Umbilical cord (tissue), 2 donors: ENCODE measurements at places on chromosomes 5 and 9. TPM values are rescaled to one million over a fixed set of nuclear protein-coding genes. Genes with fewer than 3 reads are reported as not detected.

DNA sequence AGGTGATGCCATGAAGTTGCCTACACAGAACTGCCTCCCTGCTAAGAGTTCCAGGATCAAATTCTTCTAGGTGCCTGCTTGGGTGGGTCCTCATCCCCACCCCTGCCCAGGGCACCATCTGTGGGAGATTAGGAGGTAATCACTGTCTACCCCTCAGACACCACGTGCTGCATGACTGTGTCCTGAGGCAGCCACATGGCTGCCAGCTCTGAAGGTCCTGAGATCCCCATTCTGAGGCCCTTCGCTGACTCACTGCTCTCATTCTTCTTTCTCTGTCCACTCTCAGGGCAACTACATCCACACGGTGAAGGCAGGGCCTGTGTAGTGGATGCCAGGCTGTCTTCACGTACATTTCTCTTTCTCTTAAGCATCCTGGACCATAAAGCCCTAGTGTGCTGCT, 222.9 kb upstream of the ANKRD55 start:
- DNase-seq: no peak

DNA sequence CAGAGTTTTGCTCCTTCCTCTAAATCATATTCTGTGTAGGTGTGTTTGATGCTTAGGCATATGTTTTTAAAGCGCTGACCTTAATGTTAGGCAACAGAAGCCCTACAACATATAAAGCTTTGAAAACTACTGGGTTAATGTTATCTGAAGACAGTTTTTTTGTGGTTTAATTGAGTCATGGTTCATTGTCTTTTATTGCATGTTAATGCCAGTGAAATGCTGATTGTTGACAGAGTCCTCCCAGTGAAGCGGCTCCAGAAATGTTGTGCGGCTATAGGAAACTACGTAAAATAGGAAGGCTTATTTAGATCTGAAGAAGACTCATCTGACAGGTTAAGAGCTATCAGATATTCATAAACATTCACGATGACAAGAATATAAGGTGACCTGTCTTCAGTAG, 424.6 kb downstream of the CCDC171 start:
- DNase-seq: no peak

- no peak for DNase-seq
Observed at GRCh38 chr5:43514471-43514815, 505 bp downstream of the C5orf34 start.

DNA sequence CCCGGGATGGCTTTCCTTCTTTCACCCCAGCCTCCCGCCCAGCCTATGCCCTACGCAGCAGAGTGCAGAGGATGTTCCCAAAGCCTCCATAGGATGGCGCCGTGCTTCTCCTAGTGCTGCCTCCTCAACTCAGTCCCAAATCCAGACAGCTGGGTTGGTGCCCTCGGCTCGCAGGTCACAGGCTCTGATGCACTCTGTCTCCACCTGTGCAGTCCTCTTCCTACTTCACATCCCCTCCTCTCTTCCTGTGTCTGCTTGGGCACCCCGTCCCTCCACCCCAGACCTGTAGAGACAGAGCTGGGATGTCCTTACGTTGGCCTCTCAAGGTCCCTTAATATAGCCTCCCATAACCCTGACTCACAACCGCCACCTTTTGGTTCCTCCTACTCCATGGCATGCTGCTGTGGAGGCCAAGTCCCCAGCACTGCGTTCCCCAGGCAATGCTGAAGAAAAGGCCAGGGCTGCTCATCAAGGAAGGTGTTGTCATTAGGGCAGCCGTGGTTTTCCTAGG, 314.4 kb downstream of the GADD45G start:
- DNase-seq: peak; percentile 47

DNA sequence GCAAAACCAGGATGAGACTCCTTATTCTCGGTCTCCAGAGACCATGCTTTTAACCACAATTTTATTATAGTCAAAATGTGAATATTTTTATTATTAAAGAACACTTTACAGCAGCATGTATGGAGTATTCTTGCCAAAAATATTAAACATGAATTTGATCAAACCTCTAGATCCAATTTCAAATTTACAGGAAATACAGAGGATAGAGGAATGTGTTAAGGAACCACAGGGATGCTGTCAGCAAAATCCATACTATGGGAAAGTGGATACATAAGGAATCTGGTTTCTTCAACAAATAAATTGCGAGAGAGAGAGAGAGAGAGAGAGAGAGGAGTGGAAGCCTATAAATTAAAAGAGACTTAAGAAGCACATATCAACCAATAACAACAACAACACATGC, 348.2 kb upstream of the NUDT12 start:
- no peak for DNase-seq

- DNase-seq: no peak
Observed at GRCh38 chr5:119541716-119542115, 87.6 kb upstream of the FAM170A start.

The IL12B gene
- total RNA-seq: 1.7 TPM

The MTX3 gene
- total RNA-seq: 26.0 TPM

The AFAP1L1 gene
- 0.72 TPM for total RNA-seq

DNA sequence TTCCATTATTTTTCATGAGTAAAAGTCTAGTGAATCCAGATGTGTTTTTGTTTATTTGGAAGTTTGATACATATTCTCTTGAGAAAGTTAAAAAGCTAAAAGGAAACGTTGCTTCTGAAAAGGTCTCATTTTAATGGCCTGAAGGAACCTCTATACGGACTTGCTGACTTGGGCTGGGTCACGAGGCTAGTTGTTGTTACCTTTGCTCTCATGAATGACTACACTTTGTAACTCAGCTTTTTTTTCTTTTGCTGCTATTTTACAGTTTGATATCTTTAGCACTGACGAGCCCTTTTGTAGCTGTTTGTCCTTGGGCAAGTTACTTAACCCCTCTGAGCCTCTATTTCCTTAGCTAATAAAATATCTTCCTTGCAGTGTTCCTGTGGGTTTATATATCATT, 211.5 kb downstream of the PCSK5 start:
- DNase-seq: no peak

- DNase-seq: no peak
Observed at GRCh38 chr9:80376180-80376579, 804.4 kb downstream of the TLE4 start.

- DNase-seq: peak; percentile 55
Observed at GRCh38 chr9:127741831-127742434, 6.8 kb upstream of the TOR2A start.

The RASGRF2 gene
- total RNA-seq: 2.9 TPM

The GGTA1 gene
- total RNA-seq: 12.0 TPM

The PCDHA9 gene
- 0.96 TPM for total RNA-seq

The IRX2 gene
- 6.5 TPM for total RNA-seq

DNA sequence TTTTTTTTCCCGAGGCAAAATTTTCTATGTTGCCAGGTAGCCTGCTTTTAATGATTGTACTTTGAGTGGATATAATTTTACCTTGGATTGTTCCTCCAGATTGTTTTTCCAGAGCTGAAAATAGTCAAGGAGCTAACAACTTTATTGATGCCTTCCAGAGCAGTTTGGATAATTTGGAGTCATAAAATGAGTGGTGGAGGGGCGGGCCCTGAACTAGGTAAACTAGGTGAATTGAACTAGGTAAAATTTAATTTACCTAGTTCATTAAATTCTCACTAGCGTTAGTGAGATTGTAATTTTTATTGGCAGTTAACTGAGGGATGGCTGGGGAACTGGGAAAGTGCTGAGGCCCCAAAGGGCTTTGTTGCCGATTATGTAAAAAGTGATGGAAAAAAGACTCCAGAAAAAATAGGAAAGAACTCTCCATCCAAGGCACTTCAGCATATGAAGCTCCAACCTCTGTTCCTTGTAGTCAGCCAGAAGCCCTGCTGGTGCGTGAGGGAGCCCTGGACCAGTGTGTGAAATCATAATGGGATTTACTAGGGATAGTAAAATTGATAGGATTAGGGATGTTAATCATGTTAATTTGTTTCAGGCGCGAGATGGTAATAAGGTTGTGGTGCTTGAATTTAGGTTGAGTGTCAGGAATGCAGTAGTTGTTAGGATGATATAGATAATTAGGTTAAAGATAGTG, 1.7 kb downstream of the DNAJC25 start:
- no peak for DNase-seq

The KIF20A gene
- 6.0 TPM for total RNA-seq

GRCh38 chr9:111730937-111731567, 63.7 kb downstream of the SHOC1 start:
- DNase-seq: peak; percentile 13

GRCh38 chr9:87853302-87853701, 29.4 kb upstream of the SPATA31E1 start:
- DNase-seq: no peak

- no peak for DNase-seq
Observed at GRCh38 chr5:23977997-23978396, 470.6 kb downstream of the PRDM9 start.

DNA sequence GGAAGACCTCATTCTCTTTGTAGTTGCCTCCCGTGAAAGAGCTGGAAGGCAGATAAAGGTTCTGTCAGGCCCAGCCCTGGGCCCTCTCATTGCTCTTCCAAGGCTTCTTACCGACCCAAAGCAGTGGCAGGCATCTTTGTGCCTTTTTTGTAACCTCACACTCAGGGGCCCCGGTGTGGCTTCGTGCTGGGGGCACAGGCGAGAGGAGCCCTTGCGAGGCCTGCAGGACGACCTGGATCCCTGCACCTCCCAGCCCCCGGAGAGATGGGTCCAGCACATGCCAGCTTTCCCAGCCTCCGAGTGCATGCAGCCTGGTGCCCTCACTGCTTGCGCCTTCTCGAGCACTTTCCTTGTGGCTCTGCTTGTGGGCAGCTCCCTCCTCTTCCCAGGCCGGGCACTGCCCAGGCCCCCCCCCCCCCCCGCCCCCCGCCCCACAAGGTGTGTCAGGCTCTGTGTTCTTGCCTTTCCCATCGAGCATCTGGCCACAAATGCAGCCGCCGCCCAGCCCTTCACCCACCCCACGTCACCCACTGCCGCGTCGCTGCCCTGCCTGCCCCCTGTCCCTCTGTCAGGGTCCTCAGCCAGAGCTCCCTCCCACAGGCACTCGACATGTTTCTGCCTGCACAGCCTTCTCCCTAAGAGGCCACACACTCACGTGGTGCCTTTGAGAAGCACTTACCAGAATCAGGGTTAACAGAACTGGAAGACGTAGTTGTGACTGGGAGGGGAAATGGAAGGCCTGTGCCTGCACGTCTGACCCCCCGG, 63.7 kb upstream of the CACNA1B start:
- peak; percentile 78 for DNase-seq

- DNase-seq: no peak
Observed at GRCh38 chr9:1102642-1102970, 52.4 kb downstream of the DMRT2 start.

GRCh38 chr9:120442308-120442995, 137.5 kb downstream of the CDK5RAP2 start:
- DNase-seq: no peak

GRCh38 chr9:78542491-78543181, 245.7 kb downstream of the PSAT1 start:
- no peak for DNase-seq

The EIF4E1B gene
- total RNA-seq: 5.3 TPM

DNA sequence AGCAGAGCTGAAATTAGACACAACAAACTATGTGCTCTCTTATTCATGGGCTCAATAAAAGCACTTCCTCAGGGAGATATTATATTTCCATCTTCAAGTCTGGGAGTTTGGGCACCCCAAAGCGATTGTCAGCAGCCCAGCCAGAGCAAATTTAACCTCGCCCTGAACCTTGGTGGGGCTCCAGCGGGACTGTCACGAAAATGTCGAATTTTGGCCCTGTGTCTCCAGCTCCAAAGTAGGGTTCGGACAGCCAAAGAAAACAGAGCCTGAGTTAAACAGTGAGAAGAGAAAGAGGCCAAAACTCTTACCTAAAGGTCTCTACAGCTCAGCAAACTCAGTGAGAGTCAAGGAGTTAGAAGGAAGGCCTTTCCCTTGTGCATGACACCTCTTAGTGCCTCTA, 432.9 kb downstream of the SPATA31D1 start:
- DNase-seq: no peak

GRCh38 chr9:129496473-129497004, 124.4 kb downstream of the C9orf50 start:
- DNase-seq: peak; percentile 97

The TMEM252 gene
- 0.96 TPM for total RNA-seq

The PCDHB11 gene
- 5.1 TPM for total RNA-seq

DNA sequence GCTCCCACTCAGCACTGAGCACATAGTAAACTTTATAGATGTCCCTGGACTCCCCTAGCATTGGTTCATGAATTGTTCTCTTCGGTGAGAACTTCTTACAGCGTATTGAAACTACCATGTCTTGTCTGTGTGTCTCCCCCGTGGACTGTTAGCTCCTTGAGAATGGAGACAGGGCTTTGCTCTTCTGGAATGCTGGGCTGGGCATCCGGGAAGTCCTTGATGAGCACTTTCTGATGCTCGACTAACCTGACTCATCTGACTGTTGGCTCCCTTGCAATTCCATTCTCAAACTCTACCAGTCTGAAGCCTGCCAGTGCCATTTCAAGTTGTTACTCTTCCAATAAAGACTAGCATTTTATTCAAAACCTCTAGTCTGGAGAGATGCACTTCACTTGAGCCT, 15.0 kb upstream of the PFDN1 start:
- no peak for DNase-seq

DNA sequence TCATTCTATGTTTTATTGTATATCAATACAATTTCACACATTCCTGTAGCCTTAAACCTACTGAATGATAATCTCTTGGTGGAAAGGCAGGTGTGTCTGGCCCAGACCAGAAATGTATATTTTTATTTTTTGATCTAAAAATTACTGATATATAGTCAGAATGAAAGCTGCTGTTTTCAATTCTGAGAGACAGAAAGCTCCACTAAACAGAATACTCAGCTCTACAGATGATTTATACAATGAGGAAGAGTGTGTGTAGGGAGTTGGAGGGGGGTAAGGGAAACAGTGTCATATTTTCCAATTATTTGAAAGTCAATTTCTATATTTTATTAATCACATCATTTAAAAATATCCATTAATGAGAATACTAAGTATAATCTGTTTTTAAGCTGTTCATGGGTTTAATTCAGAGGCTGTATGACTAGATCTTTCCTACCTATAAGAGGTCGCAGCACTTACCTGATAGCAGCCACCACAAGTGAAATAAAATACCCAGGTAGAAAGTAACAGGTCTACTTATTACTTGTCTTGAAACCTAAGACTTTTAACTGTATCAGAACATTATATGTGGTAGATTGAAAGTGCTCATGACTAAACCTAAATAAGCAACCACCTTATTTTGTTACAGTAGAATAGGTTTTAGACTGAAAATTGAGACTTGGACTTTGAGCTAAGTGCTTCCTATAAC, 183.4 kb downstream of the TMC1 start:
- DNase-seq: no peak

DNA sequence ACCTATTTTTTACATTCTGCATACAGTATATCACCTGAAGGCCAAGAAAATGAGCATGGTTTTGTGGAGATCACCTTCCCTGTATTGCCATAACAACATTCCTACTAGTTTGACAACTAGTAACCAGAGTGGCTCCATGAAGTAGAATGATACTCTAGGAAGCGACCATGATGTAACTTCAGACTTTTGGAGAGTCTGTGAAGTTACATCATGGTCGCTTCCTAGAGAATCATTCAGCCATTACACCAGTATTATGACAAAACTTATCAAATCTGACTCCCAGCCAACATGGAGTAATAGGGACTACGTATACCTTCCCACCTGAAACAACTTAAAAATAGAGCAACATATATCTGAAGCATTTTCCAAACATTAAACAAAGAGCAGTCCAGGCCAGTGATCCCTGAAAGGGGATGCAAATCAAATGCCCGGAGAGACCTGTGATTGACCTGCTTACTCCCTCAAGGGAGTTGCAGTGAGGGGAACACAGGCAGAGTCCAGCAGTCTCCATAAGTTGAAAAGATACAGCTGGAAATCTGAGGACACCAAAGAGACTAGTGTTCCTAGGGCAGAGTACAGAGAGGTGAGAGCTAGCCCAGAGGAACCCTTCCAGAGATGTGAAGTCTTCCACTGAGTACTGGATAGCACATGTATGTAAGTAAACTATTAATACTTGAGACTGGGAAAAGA, 7.8 kb downstream of the ECM2 start:
- no peak for DNase-seq

- DNase-seq: no peak
Observed at GRCh38 chr9:74277532-74277931, 219.6 kb upstream of the RORB start.
